Brain pericyte (primary cell): ENCODE measurements at places on chromosomes 13 and 19.

DNA sequence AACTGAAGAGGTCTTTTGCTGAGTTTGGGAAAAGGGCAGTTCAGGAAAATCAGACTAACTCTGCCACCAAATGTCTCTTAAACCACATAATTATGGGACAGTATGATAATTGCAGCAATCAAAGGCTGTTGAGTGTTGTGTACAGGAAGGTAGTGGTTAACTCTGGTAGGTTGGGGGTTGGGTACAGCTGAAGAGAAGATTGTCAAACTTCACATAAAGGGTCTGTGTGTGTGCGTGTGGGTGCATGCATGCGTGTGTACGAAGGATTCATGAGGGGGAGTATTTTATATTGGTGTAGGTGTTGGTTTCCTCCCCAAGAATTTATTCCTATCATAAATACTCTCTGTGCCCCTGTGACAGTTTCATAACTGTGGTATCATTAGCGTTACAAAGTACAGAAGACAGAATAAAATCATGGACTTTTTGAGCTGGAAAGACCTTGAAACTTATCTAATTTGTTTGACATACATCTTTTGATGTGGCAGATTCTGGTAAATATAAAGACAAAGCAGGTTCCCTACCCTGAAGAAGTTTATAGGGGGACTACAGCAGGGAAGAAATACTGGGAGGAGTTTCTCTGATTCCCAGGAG lies 94.1 kb downstream of the PCCA start:
- DNase-seq, result no peak

- no peak for DNase-seq
Measured at GRCh38 chr19:51916167-51916566, 11.1 kb upstream of the ZNF613 start.

DNA sequence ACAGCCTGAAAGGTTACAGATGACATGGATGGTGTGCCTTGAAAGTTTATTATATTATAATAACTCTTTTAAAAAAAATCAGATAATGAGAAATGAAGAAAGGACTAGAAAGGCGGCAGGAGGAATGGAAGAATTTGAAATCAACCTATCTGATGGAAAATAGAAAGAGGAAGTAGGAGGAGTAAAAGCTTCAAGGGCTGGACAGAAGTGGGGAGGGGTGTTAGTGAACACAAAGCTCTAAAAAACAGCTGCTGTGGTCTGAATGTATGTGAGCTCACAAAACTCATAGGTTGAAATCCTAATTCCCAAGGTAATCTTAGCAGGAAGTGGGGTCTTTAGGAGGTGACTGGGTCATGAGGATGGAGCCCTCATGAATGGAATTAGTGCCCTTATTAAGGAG lies 19.5 kb downstream of the CCDC70 start:
- no peak for DNase-seq

- DNase-seq, result no peak
Measured at GRCh38 chr13:39336937-39337336, 266.1 kb downstream of the LHFPL6 start.

GRCh38 chr13:40340368-40341095 lies 325.9 kb downstream of the FOXO1 start:
- no peak for DNase-seq

DNA sequence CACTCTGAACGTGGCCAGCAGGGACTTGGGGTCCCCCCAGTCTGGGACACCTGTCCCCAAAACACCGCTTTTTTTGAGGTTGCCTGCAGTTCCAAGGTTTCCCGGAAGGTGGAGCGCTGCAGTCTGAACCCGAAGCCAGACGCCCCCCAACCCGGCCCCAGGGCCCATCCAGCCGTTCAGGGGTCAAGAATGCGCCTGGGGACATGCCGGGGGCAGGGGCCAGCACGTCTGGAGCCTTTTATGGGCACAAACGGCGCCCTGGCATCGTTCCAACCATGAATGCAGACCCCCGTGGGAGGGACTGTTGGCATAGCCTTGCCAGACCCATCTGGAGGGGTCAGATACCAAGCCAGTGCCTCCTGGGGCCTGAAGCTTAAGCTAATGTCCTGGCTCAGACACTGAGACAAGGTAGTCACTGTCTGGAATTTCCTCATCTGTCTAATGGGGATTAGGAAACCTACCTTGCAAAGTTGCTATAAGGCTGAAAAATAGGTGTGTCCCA lies 6.9 kb downstream of the S1PR5 start:
- no peak for DNase-seq

DNA sequence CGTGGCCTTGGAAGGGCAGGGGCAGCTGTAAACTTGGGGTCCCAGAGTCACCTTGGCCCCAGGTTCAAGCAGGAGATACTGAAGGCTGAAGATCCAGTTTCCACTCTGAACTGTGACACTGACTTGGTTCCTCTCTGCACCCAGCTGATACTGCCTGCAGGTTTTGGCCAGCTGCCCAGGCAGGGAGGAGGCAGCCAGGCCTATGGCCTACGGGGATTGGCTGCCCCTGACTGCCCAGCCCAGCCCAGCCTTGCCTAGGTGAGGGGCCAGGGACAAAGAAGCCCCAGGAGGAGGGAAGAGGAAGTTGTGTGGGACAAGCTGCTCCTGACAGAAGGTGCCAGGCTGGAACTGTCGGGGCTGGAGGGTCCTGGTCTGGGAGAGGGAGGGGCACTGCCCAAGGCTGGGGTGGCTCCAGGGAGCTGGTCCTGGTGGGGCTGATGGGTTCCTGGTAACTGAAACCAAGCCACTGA lies 51.7 kb upstream of the CYP4F8 start:
- no peak for DNase-seq

DNA sequence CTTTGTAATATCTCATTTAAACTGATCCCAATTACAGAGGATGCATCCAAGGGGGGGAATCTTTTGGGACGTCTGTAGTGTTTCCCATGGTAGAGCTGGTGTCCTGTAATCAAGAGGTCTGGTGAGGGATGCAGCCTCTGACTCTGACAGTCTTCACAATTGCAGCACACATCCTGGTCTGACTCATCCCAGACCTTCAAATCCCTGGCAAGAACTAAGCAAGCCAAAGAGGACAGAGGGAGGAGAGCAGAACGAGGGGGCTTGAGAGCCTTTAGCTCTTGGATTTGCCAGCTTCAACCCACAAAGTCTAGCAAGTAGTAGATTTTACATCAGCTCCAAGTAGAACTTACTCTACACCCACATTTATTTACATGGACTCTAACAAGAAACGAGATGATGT lies 17.3 kb upstream of the FCGBP start:
- no peak for DNase-seq
